ENCODE measurements at places on chromosomes 4 and X. TPM values are rescaled to one million over a fixed set of nuclear protein-coding genes. Genes with fewer than 3 reads are reported as not detected.

GRCh38 chrX:18652636-18653035 lies 19.3 kb downstream of the RS1 start:
- no peak overlapping the region for H3K27ac ChIP-seq
- DNase-seq: no peak
- H3K4me1 ChIP-seq: 0 out of 2 replicates have a peak, but pooled peaks cover 4% of the 10 kb centered on the region
- H3K4me3 ChIP-seq: no peak overlapping the region
- H3K27me3 ChIP-seq: no peaks in the 10 kb centered on the region

- no peaks in the 10 kb centered on the region for H3K27me3 ChIP-seq
- no peak overlapping the region for H3K27ac ChIP-seq
- H3K4me3 ChIP-seq: no peak overlapping the region
- no peak for DNase-seq
Measured at GRCh38 chrX:142873214-142873613, 152.5 kb upstream of the SPANXN4 start.

- H3K4me3 ChIP-seq: no peak overlapping the region
- no peak for DNase-seq
- no peaks in the 10 kb centered on the region for H3K36me3 ChIP-seq
- no peaks in the 10 kb centered on the region for H3K27me3 ChIP-seq
- H3K27ac ChIP-seq: no peak overlapping the region
Measured at GRCh38 chr4:73721909-73722308, 18.5 kb upstream of the CXCL8 start.

DNA sequence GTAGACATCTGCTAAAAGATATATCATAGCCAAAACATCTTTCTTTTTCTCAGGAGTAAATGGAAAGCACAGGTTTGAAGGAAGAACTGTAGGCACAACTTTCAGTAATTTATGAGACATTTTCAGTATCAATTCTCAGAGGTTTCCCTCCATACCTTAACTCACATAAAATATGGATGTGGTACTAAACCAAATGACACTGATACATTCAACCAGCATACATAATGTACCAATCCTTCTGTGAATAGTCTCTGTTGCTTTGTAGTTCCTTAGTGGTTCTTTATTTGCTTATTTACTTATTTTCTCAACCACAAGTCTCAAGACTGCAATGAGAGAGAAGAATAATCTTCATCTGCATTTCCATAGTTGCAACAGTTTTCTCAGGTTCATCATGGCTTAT lies 96.1 kb downstream of the ARHGAP24 start:
- H3K27ac ChIP-seq: no peak overlapping the region
- no peak for DNase-seq
- peaks cover 20% of the 10 kb centered on the region for H3K36me3 ChIP-seq
- H3K27me3 ChIP-seq: no peaks in the 10 kb centered on the region

GRCh38 chrX:9749146-9749692 lies 16.4 kb downstream of the GPR143 start:
- H3K4me1 ChIP-seq: no peaks in the 10 kb centered on the region
- no peaks in the 10 kb centered on the region for H3K27me3 ChIP-seq
- H3K27ac ChIP-seq: no peak overlapping the region
- H3K36me3 ChIP-seq: no peaks in the 10 kb centered on the region
- DNase-seq: no peak

Gene USP51
- total RNA-seq: 1.2 TPM
